Activated CD4-positive, CD25-positive, alpha-beta regulatory T cell (primary cell): ENCODE measurements at places on chromosomes 3 and 15.

DNA sequence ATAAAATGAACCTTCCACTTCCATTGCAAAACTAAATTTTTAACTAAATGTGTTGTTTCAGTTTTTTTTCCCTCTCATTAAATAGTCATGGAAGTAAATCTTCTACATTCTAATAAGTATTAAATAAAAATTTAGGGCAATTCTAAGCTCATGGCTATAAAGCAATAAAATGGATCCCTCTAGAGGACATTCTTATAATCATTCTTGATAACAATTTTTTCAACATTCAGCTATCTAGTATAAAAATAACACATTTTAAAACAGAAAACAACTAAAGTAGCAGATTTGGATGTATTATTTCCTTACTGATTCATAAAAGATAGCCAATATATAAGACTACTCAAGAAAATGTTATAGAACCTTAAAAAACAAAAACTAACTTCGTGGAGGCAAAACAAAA lies 393.1 kb downstream of the PLOD2 start:
- no peak for DNase-seq

DNA sequence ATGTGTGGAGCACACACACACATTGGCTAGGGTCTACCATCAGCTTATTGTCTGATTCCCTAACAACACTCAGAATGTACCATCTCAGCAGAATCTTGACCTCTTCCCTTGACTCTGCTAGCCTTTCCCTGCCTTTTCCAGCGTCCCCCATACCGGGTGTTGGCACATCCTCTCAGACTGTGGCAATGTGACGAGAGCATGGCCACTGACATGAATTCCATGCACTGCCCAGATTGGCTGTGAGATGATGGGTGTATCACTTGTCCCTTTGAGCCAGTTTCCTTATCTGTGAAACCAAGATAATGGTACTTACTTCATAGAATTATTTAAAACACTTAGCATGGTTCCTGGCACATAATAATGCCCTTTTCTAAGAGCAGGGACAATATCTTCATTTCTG lies 60.3 kb upstream of the EIF1B start:
- no peak for DNase-seq

DNA sequence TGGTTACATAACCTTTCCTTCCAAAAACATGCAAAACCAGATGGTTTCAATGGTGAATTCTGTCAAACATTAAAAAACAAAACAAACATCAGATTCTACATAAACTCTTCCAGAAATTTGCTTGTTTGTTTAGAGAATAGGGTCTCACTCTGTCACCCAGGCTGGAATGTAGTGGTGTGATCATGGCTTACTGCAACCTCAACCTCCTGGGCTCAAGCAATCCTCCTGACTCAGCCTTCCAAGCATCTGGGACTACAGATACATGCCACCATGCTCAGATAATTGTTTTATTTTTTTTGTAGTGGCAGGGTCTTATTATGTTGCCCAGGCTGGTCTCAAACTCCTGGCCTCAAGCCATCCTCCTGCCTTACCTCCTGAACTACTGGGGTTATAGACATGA lies 36.1 kb downstream of the FBXL2 start:
- DNase-seq, result no peak

- no peak for DNase-seq
Observed at GRCh38 chr15:58362262-58362922, 69.4 kb upstream of the LIPC start.

- DNase-seq, result no peak
Observed at GRCh38 chr3:177371146-177371545, 173.9 kb upstream of the TBL1XR1 start.

GRCh38 chr15:64634027-64634426 lies 141.4 kb downstream of the RBPMS2 start:
- no peak for DNase-seq

DNA sequence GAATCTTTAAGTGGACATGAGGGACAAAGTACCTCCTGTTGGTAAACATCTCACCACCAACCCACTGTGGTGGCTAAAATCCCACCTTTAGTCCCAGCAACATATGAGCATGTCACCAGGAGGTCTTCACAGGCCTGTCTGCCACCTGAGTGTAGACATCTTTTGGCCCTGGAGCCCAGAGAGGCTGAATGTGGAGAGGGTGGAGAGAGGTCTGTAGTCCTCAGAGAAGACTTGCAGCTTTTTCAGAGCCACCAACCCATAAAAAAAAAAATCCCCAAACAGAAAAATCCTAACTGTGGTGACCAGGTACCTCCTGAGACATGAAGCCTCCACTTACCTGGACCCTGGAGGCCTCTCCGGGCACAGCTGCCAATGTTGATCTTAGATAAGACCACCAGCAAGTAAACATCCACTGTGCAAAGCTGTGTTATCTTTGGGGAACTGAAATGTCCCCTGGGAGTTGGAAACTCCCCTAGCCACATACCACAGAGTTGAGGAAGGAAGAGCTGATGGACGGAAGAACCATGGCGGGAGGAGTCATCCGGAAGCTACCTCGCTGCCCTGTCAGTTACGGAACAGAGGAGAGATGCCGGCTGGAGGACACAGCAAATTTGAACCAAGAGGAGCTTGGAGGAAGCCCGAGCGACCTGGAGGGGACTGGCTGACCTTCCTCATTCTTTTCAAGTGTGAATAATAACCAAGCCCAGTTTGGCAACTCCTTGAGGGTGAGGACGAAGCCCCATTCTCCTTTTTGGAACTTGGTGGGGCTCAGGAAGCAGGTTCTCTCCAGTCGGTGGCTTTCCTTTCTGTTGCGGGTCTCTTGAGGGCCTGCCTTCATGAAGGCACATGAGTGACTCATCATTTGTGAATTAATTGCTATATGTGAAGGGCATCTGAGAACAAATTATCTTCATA lies at the start of gene GHRL:
TSS of gene GHRL (minus strand) at position 443 of the 915 bp plus-strand sequence. CDS start 2,767 bp downstream, outside the sequence.
- no peak for DNase-seq

- DNase-seq, result no peak
Observed at GRCh38 chr3:4972652-4973643, 6.3 kb upstream of the BHLHE40 start.

- DNase-seq, result no peak
Observed at GRCh38 chr15:65343374-65343981, 34.3 kb downstream of the IGDCC3 start.

DNA sequence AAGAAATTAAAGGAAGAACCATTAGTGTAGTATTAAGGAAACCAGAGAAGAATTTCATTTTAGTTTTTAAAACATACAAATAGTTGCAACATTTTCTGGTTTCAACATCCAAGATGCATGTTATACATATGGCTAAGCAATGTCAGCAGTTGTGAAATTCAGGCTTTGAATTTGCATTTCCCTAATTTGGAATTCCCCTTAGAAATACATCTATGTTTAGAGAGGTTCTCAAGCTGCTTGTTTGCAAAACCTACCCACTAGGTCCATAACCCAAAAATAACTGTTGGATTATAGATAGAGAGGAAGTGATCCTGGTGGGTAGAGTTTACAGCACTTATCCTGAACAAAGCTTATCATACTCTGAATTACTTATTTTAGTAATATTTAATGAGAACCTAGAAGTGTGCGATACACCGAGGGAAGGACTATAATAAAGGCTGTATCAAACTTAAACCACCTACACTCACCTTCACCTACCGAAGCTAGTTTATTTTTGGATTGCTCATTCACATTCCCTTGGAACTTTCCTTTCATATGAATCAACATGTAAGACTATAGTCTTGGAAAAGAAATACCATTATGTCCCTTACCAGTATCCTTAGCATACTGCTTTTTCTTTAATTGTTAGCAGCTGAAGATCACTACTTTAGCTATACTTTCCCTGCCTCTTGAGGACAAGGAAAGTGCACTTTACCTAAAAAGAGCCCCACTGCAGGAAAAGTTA lies 60.6 kb downstream of the CHAC1 start:
- DNase-seq, result no peak

DNA sequence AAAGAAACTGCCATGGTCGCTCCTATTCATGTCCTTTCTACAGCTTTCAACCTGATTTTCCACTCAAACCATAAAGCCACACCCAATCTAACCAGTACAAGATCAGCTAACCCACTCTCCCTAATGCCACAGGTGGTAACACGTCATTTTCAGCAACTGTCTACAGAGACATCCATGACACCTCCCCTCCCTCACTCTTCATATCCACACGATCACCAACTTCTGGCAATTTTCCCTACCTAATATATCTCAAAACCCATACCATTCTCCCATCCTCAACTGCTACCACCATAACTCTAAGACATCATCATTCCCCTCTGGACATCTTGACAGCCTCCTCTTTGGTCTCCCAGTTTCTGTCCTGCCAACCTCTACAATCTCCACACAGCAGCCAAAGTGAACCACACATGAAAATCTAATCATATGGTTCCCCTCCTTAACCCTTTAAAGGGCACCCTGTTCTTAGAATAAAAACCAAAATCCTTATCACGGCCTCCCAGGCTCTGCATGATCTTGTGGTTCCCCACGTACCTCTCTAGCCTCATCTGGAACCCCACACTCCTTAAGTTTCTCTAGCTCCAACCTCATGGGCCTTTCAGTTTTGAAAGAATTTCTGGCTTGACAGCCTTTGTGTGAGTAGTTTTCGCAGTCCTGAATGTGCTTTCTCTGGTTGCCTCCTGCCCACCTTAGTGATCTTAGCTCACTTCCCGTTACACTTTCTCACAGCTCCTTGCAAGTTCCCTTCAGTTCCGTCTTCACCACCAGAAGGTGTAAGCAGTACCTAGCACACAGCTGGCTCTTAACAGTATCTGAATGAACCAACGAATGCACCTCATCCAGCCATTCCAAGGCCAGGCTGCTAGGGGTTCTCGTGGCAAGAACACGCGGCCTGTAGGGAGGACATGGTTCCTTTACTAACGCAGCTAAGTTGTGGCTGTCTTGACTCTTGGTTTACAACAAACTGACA lies 33.4 kb downstream of the SPINK8 start:
- DNase-seq, result no peak

- DNase-seq, result no peak
Observed at GRCh38 chr3:174408310-174408709, 450.8 kb upstream of the NAALADL2 start.

- no peak for DNase-seq
Observed at GRCh38 chr3:82080261-82080660, 318.8 kb upstream of the GBE1 start.

DNA sequence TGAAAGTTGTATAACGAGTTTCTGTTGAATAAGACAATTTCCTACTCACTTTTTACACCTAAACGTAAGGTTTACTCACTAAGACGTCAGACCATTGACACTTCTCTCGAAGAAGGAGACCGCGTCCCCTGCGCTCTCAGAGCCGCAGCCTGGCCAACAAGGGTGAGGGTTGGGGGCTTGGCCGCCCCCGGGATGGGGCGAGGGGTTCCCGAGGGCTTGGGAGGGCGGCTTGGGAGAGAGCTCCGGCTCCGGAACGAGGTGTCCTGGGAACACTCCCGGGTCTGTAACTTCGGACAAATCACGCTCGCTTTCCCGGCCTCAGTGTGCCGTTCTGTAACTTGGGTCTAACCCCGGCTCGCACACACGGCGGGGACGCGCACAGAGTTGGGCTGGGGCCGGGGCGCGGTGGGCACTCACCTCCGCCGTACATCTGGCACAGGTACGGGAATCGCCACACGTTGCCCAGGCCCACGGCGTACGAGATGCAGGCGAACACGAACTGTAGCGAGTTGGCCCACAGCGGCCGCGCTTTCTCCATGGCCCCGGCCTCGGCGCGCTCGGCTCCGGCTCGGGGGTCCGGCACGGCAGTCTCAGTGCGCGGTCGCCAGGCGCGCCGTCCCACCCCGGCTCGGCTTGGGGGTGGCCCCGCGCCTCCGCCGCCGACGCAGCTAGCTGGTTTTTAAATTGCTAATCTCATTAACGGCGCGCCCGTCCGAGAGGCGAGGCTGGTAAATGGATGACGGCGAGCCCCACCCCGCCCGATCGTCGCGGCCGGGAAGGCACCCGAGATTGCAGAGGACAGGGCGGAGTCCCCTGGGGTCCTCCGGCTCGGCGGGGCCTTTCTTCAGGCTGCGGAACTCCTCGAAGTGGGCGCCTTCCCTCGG lies at the start of gene SLC6A20:
TSS of gene SLC6A20 (minus strand) at position 655 of the 884 bp plus-strand sequence. CDS start at position 538, 117 bp downstream.
- no peak for DNase-seq

DNA sequence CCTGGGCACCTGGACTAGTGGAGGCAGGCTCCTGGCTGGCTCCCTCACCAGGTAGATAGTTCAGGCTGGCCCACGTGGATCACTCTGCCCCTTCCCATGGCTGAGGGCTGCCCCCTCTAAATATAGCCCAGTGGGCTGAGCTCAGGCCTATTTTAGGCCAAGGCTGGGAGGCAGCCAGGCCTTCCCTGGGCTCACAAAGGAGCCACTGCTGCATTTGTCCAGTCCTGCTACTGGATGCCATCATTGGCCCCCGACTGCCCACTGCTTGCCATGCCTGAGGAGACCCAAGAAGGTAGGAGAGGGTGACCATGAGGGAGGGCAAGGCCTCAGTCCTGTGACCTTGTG lies at the start of gene LSMEM2:
TSS of gene LSMEM2 (plus strand) at position 208 of the 345 bp plus-strand sequence. CDS start at position 235, 27 bp downstream.
- DNase-seq, result no peak

DNA sequence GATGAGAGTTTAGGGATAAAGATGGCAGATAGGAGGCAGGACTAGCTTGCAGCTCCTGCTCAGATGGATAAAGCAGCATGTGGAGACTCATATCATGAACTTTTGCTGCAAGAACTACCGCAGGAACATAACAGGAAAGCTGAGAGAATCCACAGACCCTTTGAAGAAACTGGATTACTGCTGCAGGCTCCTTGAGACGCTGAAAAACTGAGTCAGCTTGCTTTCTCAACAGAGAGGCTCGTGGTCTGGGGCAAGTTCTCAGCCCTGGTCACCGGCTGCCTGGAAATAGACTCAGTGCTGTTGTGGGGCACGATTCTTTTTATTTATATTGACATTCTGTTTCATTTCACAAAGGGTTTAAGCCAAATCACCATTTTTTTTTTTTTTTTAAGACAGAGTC lies 28.8 kb upstream of the TRIM59 start:
- DNase-seq, result no peak
